ENCODE measurements at places on chromosomes 1 and 21.

DNA sequence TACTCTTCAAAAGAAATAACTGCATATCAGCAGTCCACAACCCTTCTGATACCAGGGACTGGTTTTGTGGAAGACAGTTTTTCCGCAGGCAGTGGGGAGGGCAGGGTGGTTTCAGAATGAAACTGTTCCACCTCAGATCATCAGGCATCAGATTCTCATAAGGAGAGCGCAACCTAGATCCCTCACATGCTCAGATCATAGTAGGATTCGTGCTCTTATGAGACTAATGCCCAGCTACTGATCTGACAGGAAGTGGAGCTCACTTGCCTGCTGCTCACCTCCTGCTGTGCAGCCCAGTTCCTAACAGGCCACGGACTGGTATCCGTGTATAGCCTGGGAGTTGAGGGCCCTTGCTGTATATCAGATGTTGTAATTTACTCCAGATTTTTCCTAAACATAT is 11.5 kb downstream of the RO60 start:
- DNase-seq, result no peak

- no peak for DNase-seq
Measured at GRCh38 chr1:94672934-94673333, 131.4 kb upstream of the F3 start.

- DNase-seq, result no peak
Measured at GRCh38 chr1:65009176-65009575, 42.8 kb upstream of the JAK1 start.

DNA sequence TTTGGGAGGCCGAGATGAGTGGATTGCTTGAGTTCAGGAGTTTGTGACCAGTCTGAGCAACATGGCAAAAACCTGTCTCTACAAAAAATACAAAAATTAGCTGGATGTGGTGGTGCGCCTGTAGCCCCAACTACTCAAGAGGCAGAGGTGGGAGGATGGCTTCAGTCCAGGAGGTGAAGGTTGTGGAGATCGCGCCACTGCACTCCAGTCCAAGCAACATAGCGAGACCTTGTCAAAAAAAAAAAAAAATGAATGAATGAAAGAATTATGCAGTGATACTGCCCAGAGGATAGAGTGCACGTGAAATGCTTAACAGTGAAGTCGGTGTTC is 429 bp upstream of the DPH2 start:
- DNase-seq, result no peak

DNA sequence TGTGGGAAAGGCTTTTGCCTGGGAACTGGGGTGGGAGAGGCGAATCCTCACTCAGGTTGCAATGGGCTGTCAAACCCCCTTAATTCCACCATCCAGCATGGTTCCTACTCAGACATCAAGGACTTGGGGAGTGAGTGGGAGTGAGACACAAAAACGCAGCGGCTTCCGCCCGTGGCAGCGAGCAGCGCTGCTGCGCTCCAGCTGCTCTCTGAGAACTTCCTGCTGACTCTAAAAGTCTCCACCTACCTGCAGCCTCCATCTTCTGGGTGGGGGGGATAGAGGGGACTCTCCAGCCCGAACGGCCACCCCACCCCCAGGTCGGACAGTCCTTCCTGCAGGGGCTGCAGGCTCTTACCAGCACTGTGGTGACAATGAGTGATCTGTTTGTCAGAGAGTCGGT is 184.4 kb downstream of the GRIK3 start:
- DNase-seq, result no peak

- no peak for DNase-seq
Measured at GRCh38 chr1:175902281-175902680, 158.9 kb upstream of the TNR start.

- no peak for DNase-seq
Measured at GRCh38 chr1:233620065-233620464, 6.2 kb downstream of the KCNK1 start.

DNA sequence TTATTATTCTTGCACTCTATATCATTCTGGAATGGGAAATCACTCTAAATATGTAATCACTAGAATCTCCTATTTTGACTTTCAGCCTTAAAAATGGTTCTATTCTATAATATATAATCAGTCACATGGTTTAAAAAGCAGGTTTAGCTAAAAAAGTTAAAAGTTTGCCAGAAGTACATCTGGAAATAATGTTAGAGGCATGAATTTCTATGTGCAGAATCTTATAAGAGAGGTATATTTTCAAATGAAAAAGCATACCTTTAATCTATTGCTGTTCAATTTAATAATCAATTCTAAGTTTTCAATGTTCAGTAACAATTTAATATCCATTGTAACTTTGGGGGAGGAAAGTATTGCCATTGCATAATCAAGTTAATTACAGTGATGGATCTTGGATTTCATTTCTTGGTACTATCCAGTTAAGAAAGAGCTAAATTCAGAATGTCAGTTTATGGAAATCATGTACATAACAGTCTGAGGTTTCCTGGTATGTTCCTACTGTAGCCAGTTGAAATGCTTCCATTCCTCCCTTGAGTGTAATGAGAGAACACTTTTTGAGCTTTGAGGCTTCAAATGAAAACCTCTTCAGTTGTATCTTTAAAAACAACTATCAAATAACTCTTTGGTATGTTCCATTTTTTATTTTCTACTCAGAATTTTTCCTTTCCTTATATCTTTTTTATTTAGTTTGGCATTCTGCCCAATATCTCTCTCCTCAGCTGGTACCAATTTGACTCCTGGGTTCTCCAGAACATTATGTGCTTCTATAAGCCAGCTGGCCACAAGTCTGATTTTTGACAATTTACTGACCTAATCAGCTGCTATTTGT is 175.7 kb upstream of the COL11A1 start:
- DNase-seq, result no peak

- DNase-seq, result no peak
Measured at GRCh38 chr1:179303200-179303785, 9.7 kb downstream of the SOAT1 start.

- no peak for DNase-seq
Measured at GRCh38 chr1:203764105-203765028, 616 bp upstream of the LAX1 start.

DNA sequence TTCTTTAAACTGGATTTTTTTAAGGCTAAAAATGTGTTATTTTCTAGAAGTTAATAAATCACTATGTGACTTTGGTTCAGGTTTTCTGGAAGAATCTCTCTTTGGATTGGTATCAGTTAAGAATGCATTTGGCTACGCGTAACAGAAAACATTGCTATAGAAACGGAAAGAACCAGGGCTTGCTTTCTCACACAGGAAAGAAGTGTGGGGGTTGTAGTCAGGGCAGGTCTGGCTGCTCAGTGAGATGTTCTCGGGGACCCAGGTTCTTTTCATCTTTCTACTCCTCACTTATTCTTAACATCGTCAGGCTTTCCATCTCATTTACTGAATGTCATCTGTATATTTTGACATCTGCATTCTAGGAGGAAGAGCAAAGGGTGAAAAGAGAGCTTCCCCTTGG is 191.4 kb downstream of the ZBTB18 start:
- no peak for DNase-seq

DNA sequence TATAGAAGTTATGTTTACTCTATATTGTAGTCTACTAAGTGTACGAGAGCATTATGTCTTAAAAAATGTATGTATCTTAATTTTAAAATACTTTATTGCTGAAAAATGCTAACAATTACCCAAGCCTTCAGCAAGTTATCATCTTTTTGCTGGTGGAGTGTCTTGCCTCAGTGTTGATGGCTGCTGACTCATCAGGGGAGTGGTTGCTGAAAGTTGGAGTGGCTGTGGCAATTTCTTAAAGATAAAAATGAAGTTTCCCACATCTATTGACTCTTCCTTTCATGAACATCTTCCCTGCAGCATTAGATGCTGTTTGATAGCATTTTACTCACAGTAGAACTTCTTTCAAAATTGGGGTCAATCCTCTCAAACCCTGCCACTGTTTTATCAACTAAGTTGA is 95.8 kb downstream of the CDC7 start:
- DNase-seq, result peak; percentile 37

GRCh38 chr1:174110053-174110452 is 49.3 kb upstream of the RABGAP1L start:
- DNase-seq, result no peak

DNA sequence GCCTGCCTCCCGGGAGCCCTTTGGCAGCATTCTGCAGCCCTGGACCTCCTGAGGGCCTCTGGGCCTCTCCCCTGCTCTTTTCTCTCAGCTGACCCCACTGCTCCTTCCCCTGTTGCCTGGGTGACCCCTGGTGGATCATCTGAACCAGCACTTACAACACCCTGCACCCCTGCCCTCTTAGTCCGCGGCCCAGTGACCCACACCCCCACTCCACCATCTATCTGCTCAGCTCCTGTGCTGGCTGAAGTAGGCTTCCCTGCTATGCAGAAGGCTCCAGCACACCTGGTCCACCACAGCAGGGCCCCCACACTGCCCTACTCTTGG is 74.0 kb downstream of the DMRTA2 start:
- DNase-seq, result no peak

DNA sequence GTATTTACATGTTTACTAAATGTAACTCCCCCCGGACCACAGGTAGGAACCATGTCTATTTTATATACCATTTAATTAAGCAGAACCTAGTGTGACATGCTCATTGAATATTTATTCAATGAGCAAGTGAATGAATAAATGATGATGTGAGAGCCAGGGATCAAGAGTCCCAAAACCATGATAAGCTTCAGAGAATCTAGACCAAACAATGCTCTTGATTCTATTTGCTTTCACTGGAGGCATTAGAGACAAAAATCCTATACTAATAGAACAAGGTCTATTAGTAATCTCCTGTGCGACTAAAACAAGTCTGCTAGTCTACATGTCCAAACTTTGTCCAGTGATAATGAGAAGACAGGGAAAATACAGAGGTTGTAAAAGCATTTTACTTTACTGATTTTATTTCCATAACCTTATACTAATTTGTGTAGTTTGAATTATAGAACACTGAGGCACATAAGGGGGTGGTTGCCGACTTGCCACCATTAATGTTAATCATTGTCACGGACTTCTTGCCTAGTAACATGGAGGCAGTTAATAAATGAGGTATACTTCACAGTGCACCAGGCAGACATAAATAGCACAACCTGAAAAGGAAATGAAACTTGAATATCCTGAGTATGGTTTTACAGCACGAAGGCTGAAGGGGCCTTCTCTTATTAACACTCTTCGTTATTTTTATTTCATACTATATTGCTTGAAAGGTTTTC is 69.8 kb downstream of the TBX15 start:
- no peak for DNase-seq

DNA sequence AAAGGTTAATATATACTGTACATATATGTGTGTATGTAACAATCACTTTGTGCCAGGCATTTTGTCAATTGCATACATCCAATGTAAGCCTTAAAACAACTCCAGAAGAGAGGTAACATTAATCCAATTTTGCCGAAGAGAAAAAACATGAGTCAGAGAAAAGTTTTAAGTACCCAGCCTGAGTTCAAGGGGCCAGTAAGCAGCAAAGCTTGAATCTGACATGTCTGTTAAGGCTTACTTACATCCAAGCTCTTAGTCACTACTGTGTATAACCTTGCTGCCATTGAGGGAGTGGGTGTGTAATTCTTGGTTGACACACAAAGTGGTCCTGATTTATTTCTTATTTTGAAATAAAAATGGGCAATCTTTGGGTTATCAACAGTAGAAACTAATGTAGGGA is 360.4 kb upstream of the LYPLAL1 start:
- no peak for DNase-seq

DNA sequence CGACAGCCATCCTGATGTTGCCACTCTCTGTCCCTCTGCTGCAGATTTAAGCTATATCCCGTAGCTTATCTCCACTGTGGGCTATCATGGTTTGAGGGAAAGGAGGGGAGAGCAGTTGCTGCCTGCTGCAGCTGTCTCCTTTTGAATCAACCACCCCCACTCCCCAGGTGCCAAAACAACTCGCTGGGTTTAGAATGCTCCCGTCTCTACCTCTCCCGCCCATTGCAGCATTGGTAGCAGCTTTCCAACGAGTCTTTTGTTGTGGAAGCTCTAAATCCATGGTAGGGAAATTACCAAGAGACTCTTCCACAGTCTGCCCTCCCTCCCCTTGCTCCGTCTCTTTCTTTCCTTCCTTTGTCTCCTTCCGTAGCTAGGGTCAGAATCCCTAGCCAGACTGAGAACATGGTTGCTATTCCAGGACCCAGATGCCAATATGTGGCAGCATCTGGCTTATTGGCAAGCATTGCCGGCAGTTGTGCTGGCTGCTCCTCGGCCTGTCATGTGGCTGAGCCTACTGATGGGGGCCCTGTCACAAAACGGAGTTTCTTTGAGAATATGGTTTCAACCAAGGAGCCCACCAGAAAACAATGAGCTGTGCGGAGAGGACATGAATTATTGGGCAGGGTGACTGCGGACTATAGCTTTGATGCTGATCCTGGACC is 230.7 kb downstream of the RPS6KC1 start:
- DNase-seq, result no peak

DNA sequence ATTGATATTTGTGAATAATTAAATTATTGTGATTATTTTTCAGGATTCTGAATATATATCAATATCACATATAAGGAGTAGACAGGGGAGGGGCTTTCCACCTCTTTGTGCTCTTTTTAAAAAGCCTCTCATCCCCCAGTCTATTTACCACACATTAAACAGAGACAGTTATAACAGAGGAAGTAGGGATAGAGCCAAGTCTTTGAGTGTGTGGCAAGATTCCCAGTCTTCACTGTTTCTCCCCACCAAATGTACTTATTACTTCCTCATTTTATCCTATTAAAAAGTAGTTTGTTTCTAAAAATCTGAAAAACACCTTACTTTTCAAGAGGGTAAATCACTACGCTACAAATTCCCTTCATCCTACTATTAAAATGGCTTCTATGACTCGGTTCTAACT is 46.7 kb downstream of the EPS15 start:
- no peak for DNase-seq

- DNase-seq, result no peak
Measured at GRCh38 chr1:100581096-100581705, 43.3 kb downstream of the GPR88 start.

DNA sequence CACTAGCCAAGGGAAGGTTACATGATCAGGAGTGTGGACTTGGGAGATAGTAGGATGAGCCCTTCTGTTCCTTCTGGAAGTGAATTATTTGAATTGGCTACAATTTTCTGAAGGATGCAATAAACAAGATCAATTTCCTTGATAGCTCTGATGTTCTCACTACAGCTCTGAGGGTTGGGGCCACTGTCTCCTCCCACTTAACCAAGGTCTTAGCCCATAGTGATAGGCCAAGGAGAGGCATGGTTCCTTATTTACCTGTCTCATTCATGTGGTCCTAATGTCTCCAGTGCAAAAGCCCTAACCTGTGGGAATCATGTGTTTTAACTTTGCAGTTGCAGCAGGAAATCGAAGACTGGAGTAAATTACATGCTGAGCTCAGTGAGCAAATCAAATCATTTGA is 34.8 kb downstream of the MIA3 start:
- DNase-seq, result no peak

- DNase-seq, result peak; percentile 31
Measured at GRCh38 chr1:145871994-145872924, 13.4 kb upstream of the PIAS3 start.

GRCh38 chr1:22930240-22930912 is 42.3 kb downstream of the LACTBL1 start:
- no peak for DNase-seq

Measured in T-helper 2 cell treated with Interferon-gamma antibody and Interleukin-4, amounts not matched to agents 5 μg/mL and 100 μg/mL, for 36 hours (primary cell).